CD4-positive, alpha-beta T cell treated with Interleukin-15 for 4 hours (primary cell): ENCODE measurements at places on chromosomes 6 and 20.
A peak's percentile ranks its signal among the peaks of the same experiment; 100 is the strongest.

DNA sequence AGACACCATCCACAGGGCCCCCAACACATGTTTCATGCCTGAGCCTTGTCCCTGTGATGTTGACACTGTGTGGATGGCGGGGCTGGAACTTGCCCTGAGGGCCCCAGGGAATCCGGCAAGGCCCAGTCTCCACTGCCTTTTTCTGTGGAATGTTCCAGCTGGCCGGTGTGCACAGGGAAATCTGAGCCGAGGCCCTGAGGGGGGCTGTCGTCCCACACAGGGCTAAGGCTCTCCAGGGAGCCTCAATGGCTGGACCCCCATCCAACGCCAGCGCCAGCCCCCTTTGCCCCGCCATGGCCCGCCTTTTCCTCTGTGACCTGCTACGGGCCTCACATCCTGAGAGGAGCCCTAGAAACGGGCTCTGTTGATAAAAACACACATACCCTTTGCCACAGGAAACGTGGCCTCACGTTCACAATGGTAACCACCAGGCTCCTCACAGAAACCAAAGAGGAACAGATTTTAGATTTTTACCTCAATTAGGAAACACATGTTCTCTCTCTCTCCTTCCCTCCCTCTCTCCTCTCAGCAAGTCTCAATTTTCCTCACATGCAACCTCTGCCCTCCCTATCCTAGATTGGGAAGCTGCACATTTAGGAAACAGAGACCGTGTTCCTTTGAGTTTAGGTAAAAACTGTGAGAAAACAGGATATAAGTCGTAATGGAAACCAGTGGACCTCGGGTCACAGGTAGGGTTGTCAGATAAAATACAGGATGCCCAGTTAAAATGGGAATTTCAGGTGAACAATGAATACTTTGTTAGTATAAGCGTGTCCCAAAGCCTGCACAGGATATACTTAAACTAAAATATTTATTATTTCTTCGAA lies 13.7 kb upstream of the ZNF831 start:
- DNase-seq = peak; percentile 88

- no peak for DNase-seq
Observed at GRCh38 chr6:150452428-150453243, 83.8 kb downstream of the IYD start.

DNA sequence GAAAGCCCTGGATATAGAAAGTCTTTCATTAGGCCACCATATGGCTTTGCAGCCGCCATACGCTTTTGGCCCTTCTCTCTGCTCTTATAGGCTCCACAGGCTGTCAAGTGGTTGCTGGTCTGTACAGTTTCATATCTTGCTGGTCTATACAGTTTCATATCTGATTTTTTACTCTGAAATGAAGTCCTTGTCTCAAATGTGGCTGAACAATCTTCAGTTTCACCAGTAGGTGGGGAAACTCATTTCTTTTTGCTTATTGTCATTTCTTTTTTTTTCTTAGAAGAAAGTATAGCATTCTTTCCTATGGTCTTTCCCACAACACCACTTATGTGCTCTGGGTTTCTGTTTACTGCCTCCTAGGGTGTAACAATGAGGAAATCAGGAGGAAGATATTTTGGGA lies 771.4 kb upstream of the MMS22L start:
- DNase-seq = no peak

- no peak for DNase-seq
Observed at GRCh38 chr6:154754152-154754551, 20.9 kb downstream of the SCAF8 start.

DNA sequence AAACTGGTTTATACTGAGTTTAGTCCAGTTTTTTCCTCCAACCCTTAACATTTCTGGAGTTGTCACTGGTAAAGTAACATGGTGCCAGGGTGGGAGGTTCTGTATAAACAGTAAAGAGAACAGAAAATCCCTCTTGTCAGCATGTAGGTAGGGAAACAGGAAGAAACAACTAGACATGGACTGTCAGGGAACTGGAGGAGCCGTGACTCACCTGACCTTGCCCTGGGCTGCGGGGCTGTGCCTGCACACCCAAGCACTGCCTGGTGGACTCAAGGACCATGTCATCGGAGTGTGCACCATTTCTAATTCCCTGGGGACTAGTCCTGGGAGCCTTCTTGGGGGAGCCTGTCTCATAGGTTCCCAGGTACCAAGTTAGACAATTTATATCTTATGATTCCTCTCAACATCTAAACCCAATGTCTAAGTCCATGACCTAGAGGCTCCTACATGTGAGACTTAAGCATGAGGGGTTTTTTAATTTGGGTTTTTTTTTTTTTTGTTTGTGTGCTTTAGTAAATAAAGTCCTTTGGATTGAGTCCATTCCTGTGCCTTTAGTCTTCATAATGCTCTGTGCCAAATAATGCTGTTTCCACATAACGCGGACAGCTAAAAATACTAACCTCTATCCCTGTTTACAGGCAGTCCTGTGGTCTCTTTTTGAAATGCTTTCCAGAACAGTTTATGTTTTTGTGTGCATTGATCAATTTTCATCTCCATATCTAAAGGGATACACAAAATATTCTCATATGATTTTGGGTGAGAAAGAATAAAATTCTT lies 136.9 kb upstream of the SUPT3H start:
- no peak for DNase-seq

DNA sequence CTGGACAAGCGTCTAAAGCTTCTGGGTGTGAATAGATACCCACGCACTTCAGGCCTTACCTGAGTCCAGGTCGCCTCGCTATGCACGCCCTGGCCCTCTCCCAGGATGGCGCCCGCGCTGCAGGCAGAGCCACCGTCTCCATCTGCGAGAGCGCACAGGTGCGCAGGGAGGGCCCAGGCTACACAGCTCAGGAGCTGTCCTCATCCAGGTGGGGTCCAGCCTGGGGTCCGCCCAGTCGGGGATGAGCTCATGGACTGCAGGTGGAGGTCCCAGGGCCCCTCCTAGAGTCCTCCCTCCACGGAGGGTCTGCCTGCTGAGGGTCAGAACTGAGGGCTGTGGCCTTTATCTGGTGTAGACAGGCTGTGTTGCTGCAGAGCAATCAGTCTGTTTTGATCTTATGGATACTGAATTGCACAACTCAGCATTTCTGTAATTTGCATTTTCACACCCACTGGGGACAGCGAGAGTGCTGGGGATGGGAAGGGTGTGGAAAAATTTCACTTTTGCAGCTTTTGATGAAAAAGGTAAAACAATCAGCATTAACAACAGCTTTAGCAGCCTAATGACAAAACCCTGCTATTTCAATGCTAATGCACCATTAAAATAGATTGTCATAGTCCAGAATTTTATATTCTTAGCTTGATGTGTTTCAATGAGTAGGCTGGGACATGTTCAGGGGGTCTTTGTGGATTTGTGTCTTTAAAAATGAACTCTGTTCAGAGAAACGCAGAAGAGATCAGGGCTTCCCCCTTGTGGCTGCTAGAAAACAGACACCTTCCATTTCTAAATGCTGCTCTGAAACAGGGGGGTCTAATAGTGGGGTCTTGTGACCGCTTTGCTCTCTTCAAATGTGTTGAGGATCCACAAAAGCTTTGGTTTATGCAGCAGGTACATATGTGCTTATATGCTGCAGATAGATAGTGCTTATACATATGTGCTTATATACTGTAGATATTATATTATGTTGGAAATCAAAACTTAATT lies 77.8 kb upstream of the PHACTR3 start:
- no peak for DNase-seq
